NCI-H774 (cell line): ENCODE measurements at places on chromosomes 1 and 21.

- DNase-seq = no peak
Measured at GRCh38 chr1:25524568-25525360, 18.6 kb upstream of the LDLRAP1 start.

- DNase-seq = no peak
Measured at GRCh38 chr1:49181033-49181432, 404.3 kb upstream of the BEND5 start.

GRCh38 chr1:45499415-45499769, 481 bp downstream of the CCDC163 start:
- DNase-seq = no peak

GRCh38 chr1:202622388-202622787, 87.9 kb downstream of the SYT2 start:
- no peak for DNase-seq

- DNase-seq = no peak
Measured at GRCh38 chr1:117894078-117894477, 35.3 kb downstream of the GDAP2 start.

GRCh38 chr21:25036775-25037174, 570.5 kb downstream of the MRPL39 start:
- no peak for DNase-seq

DNA sequence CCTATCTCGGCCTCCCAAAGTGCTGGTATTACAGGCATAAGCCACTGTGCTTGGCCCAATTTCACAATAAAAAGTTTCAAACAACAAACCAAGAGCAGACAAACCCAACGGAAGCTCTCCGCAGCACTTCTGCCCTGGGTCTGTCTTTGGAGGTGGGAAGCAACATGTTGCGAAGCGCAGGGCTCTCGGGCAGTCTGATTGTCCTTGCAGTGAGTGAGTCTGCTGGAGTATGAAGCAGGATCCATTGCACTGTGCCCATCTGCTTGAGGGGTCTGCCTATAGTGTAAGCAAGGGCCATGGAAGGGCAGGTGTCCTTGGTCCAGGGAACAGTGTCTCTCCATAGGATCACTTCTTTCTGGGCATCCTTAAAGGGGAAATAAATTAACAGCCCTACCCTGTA, 14.6 kb upstream of the PARP1 start:
- DNase-seq = no peak

DNA sequence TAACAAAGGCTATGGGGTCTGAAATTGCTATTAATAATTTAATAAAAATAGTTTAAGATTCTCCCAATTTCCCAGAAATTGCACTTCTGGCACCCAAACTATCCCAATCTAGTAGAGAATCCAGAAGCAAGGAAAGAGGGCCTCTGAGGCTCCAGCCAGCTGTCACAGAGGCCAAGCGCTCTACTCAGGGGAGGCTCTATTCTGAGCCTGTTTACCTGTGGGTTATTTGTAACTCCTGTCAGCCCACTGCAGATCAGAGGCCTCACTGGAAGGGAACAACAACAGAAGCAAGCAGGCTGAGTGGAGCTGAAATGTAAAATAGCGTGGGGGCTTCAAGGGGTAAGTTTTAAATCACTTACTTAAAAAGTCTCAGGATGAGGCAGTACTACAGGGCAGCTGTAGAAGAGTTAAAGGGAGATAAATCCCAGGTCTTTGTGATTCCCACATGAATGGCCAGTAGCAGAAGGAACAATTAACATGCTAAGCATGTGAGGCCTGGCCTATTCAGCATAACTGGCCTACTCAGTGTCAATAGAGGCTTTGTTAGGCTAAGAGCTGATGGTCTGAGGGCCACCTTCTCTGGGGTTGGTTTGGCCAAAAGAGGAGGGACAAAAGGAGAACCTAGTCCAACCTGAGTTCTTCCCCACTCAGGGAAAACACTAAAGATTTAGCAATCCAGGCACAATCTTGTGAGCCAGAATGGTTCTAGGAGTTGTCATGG, 12.8 kb downstream of the ZNF687 start:
- DNase-seq = no peak

DNA sequence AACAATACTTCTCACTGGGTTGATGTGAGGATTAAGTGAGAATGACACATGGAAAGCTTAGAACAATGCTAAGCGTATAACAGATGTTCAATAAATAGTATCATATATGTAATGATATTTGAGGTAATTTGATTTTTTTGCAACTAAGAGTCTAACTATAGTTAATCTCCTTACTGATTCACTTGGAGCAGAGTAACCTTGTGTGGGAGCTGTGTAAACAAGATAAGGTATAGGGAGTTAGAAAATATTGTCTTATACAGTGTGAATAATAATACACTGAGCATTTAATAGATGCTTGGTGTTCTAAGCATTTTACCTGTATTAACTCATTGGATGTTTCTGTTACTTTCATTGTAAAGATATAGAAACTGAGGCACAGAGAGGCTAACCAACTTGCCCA, 15.9 kb downstream of the RALGPS2 start:
- no peak for DNase-seq
